Osteocyte (in vitro differentiated cells): ENCODE measurements at places on chromosomes 3 and 15.

- no peak for DNase-seq
Measured at GRCh38 chr15:51751697-51752683, 593 bp downstream of the TMOD2 start.

DNA sequence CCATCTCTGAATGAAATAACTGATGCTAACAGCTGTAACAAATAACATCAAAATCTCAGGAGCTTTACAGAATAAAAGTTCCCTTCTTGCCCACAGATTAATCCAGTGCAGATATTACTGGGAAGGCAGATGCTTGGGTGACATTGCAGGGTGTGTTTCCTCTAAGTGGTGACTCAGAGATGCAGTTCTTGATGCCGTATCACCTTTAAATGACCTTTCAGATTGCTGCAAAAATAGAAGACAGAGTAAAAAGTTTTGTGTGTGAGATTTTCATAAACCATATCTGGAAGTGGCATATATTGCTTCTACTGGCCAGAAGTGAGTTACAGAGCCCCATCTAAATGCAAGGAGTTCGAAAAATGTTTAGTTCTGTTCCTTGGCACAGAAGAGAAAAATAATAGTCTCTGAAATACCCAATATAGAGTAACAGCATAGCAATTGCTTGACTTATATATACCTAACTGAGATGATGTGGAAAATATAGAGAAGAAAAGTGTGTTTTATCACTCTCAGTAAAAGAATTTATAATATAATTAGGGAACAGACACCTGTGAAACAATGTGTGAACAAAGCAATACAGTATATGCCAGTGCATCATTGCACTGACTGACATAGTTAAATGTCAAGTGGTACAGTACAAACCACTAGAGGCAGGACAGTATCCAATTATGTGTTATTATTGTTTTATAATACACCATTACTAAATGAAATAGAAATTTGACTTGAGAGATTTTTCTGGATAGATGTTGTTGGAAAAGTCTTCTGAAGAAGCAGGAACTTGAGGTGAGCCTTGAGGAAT lies 430.7 kb upstream of the CBLB start:
- no peak for DNase-seq

GRCh38 chr3:38662544-38662943 lies 13.1 kb upstream of the SCN5A start:
- DNase-seq = no peak

GRCh38 chr3:8313560-8314267 lies 187.9 kb upstream of the LMCD1 start:
- no peak for DNase-seq
